ENCODE measurements at places on chromosomes 6 and 20.

GRCh38 chr20:62696434-62696957 is 12.1 kb upstream of the NTSR1 start:
- DNase-seq: no peak

GRCh38 chr6:142321451-142321850 is 19.6 kb downstream of the ADGRG6 start:
- no peak for DNase-seq

GRCh38 chr6:138465007-138465645 is 34.2 kb downstream of the NHSL1 start:
- DNase-seq: peak; percentile 10

- no peak for DNase-seq
Measured at GRCh38 chr6:29501106-29501505, 13.3 kb upstream of the MAS1L start.

GRCh38 chr6:165800337-165800736 is 137.3 kb upstream of the PDE10A start:
- DNase-seq: no peak

DNA sequence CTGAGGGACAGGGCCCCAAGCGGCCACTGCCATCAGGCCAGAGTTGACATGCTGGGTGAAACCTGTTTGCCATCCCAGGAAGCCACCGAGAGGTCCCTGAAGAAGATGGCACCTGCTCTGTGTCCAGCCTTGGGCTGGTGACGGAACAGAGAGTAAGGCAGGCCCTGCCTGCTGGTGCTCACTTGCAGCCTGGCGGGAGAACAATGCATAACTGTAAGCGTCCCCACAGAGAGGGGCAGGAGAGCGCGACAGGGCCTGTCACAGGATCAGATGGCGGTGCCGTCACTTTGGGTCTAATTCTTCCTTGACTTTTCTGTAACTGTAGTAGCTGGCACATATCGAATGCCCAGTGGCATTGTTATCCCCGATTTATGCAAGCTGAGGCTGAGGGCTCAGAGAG is 29.0 kb upstream of the VSTM2L start:
- DNase-seq: no peak

- no peak for DNase-seq
Measured at GRCh38 chr6:83270971-83271719, 78.0 kb downstream of the RWDD2A start.

DNA sequence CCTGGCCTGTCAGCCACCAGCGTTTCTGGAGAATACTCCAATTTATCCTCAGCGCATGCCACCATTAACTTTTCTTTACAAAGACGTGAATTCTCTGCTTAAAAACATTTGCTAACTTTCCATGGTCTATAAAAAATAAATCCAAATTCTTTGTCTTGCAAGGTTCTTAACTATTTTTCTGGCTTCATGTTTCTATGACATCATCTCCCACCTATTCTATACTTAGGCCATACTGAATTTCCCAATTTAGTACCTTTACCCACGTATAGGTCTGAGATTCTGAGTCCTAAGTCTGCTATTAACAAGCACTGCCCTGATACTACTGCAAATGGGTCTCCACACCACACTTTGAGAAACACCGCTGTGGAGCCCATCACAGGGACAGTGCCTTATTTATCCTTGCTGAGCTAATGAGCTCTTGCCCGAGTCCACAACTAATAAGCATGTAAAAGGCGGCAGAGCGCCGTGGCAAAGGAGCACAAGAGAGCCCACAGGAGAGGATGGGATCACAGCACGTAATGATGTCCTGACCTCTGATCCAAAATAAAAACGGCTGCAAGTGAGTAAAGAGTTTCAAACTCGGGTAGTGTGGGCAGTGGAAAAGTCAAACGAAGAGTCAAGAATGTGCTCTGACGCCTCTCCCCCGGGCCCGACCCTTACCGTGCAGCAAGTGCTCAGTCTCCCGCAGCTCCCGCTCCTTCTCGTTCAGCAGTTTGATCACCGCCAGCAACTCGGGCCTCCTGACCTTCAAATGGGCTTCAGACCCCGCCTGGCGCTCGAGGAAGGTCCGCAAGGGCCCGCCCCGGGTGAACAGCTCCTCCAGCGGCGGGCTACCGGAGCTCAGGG is 519 bp downstream of the MTRF1L start:
- DNase-seq: no peak

DNA sequence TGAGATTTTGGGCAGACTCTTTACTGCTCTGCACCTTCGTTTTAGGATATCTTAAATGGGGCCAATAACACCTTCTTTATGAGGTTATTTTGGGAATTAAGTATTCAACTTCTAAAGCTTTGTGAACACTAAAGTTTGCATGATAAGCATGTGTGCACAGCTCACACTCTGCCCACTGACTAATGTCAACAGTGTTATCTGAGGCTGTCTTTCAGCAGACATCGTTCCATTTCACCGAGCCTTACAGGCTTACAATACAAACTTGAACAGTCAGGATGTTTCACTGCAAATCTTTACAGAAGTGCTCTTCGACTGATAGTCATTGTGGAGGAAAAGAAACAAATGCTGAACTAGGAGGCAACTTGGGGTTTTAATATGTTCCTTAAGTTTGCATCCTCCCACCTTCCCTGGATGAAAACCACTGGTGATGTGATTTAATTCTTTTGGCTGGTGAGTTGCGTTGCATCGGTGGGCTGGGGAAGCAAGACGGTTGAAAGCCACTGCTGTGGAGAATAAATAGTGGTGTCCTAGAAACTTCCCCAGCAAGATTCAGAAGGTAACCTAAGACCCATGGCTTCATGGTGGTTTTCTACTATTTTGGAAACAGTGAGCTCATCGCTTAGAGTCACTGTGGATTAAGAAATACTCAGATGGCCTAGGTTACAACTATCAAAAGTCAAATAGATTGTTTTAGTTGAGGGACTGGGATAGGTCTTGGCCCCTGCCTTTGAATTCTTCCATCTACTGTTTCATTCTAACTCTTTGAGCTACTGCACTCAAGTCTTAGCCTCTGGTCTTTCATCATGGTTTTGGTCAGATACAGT is 167.2 kb upstream of the MAP3K7 start:
- no peak for DNase-seq

DNA sequence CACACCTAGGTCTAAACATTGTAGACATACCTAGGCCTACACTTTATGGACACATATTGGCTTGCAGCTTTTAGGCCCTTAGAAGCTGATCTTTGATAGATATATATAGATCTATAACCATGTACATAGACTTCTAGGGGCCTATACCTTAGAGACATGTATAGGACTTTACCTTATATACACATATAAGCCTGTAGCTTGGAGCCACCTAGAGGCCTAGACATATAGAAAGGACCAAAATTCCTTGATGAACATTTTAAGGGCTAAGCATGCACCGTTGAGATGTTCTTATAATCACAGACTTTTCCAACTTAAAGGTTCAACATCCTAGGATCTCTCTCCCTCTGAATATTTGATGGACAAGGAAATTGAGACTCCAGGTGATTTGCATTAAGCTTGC is 371.7 kb upstream of the SASH1 start:
- no peak for DNase-seq

DNA sequence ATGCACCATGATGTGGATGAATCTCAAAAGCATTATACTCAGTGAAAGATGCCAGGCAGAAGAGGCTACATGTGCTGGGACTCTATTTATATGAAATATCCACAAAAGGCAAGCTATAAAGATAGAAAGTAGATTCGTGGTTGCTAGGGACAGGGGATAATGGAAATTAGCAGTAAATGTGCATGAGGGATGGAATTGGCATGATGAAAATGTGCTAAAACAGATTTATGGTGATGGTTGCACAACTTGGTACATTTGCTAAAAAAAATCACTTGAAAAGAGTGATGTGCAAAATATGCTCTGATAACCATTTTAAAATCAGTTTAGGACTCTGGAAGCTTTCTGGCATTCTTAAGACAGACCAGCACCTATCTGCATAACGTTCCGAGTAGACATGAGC is 61.6 kb downstream of the ALDH8A1 start:
- DNase-seq: no peak

DNA sequence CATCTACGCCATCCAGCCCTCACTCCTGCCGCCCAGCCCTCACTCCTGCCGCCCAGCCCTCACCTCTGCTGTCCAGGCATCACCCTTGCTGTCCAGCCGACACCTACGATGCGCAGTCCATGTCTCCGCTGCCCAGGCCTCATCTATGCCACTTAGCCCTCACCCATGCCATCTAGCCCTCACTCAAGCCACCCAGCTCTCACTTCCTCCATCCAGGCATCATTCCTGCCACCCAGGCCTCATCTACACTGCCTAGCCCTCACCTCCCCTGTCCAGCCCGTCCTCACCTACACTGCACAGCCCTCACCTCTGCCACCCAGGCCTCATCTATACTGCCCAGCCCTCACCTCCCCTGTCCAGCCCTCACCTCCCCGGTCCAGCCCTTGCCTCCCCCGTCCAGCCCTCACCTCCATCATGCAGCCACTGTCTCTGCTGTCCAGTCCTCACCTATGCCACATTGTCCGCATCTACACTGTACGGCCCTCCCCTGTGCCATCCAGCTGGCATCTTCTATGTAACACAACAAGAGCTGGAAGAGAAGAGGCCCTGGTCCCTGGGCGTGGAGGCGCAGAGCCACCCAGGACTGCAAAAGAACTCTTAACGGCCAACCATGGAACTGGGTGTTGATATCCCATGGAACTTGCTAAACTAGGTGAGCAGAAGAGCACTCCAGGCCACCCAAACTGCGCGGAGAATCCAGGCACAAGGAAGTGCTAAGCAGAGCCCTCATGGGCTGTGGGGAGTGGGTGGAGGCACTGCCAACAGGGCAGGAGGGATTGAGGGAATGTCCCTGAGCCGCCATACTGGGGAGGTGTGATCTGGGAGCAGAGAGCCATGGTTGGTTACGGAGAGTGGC is 31.0 kb downstream of the RNASET2 start:
- no peak for DNase-seq
